ACHN (cell line): ENCODE measurements at places on chromosomes 1 and 21.

DNA sequence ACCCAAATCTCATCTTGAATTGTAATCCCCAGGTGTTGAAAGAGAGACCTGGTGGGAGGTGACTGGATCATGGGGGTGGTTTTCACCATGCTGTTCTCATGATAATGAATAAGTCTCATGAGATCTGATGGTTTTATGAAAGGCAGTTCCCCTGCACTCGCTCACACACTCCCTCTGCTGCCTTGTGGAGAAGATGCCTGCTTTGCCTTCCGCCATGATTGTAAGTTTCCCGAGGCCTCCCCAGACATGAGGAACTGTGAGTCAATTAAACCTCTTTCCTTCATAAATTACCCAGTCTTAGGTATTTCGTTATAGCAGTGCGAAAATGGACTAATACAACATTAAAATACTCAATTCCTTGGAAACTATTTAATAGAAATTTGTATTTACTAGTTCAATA is 99.2 kb downstream of the PROX1 start:
- DNase-seq = no peak

DNA sequence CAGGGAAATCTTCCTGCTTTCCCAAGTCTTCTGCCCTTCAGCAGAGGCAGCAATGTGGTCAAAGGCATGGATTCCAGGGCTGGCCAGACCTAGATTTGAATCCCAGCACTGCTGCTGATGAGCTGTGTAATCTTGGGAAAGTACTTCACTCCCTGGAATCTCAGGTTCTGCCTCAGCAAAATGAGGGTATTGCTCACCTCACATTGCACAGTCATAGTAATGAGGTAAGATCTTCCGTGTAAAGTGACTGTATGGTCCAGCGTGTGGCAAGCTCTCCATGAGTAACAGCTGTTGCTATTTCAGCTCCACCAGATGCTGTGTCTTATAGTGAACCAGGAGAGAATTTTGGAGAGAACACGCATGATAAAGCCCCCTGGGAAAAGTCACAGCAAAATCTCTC is 56.1 kb upstream of the F3 start:
- no peak for DNase-seq

GRCh38 chr1:154755858-154756730 is 114.0 kb downstream of the KCNN3 start:
- DNase-seq = no peak

- DNase-seq = no peak
Observed at GRCh38 chr1:9160079-9160717, 31.3 kb upstream of the GPR157 start.

DNA sequence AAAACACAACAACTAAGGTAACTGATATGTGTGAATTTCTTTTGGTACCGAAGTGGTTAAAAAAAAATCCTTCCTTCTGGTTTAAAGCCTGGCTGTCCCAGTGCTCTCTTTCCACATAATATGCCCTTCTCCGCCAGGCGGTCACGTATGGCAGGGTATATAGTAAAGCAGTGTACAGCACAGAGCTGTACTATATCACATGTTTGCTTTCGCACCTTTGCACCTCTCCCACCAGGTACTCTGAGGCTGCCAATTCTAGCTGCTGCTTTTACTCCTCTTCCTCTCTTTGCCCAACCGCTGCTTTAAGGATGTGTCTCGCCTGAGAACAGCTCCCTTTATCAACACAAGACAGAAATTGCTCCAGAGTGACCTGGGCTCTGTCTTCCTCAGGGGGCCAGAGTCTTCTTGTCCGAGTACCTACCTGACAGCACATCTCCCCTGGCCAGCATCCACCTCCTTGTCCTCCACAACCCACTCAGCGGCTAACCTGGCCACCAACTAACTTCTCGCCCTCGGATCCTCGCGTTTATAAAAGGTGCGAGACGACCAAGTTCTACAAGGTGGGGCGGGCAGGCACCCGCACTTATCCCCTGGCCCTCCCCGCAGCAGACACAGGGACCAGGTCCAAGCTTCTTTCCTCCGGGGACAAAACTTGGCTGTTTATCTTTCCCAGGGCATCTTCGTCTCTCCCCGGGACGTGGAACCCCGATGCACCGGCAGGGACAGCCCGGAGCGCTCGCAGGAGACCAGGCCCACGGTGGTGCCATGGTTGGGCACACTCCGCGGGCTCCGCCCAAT is 1.6 kb downstream of the COLGALT2 start:
- DNase-seq = no peak

DNA sequence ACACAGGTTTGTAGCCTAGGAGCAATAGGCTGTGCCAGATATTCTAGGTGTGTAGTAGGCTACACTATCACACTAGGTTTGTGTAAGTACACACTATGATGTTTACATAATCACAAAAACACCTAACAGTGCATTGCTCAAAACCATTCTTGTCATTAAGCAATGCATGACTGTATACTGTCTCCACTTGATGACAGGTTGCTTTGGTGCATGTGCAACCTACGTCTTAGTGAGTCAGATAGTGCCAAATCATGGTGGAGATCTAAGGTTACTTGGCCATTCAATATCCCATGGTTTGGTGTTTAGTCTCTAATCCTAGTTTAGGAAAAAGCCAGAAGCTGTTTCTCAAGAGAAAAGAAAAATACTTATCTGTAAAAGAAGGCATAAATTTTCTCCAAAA is 181.1 kb downstream of the KCNK2 start:
- DNase-seq = no peak
